ENCODE measurements at places on chromosomes 6 and 20. TPM values are rescaled to one million over a fixed set of nuclear protein-coding genes. Genes with fewer than 3 reads are reported as not detected.

PGBD1 gene
- total RNA-seq = 4.8 TPM

HLA-DMA gene
- total RNA-seq = 6.2 TPM

HNF4A gene
- total RNA-seq = 0.19 TPM

C4B gene
- total RNA-seq = 1.9 TPM

STMN3 gene
- 9.8 TPM for total RNA-seq

GSTA2 gene
- not detected for total RNA-seq

PLN gene
- total RNA-seq = 0.19 TPM

AFG1L gene
- 7.0 TPM for total RNA-seq

IMPG1 gene
- total RNA-seq = not detected

TAP1 gene
- total RNA-seq = 62.0 TPM

CARMIL1 gene
- 15.3 TPM for total RNA-seq

CHRNA4 gene
- not detected for total RNA-seq

NEDD9 gene
- total RNA-seq = 29.5 TPM

HTR1E gene
- total RNA-seq = not detected

BACH2 gene
- under 0.01 TPM for total RNA-seq

NKX2-4 gene
- not detected for total RNA-seq

TBXT gene
- not detected for total RNA-seq

THEMIS gene
- 0.19 TPM for total RNA-seq

CST2 gene
- 6.9 TPM for total RNA-seq

FNDC11 gene
- 0.19 TPM for total RNA-seq

C6orf163 gene
- total RNA-seq = 0.77 TPM

THBS2 gene
- total RNA-seq = 629 TPM

TFAP2D gene
- not detected for total RNA-seq

POU5F1 gene
- 0.38 TPM for total RNA-seq

SNAI1 gene
- 0.56 TPM for total RNA-seq

SNPH gene
- 13.6 TPM for total RNA-seq

BPIFB3 gene
- not detected for total RNA-seq

SMIM28 gene
- not detected for total RNA-seq

C20orf202 gene
- total RNA-seq = not detected

GDAP1L1 gene
- total RNA-seq = not detected

KCNS1 gene
- total RNA-seq = 0.58 TPM

CCN5 gene
- under 0.01 TPM for total RNA-seq

HLA-DQA2 gene
- not detected for total RNA-seq

MEI4 gene
- not detected for total RNA-seq

RPS10 gene
- total RNA-seq = 3,512 TPM

MUC22 gene
- total RNA-seq = not detected

LCA5 gene
- total RNA-seq = 7.9 TPM

TFAP2A gene
- total RNA-seq = not detected

GMEB2 gene
- 8.2 TPM for total RNA-seq

TRERF1 gene
- 2.9 TPM for total RNA-seq

CPXM1 gene
- total RNA-seq = 0.28 TPM

SLC52A3 gene
- not detected for total RNA-seq

FKBP1C gene
- 0.38 TPM for total RNA-seq

CNPY3 gene
- 38.3 TPM for total RNA-seq

PDE7B gene
- 60.0 TPM for total RNA-seq

RWDD1 gene
- 22.3 TPM for total RNA-seq

TRAPPC3L gene
- under 0.01 TPM for total RNA-seq

BCKDHB gene
- 10.1 TPM for total RNA-seq

SERINC3 gene
- 128 TPM for total RNA-seq

PRPH2 gene
- 0.58 TPM for total RNA-seq

SF3B5 gene
- 80.6 TPM for total RNA-seq

HLA-DOA gene
- not detected for total RNA-seq

KIFC1 gene
- 52.1 TPM for total RNA-seq

DLK2 gene
- 0.28 TPM for total RNA-seq

DAAM2 gene
- total RNA-seq = 36.9 TPM

MCHR2 gene
- total RNA-seq = not detected

C6orf141 gene
- not detected for total RNA-seq

PMEPA1 gene
- total RNA-seq = 1.5 TPM

PRR18 gene
- not detected for total RNA-seq

Measured in regular cardiac myocyte (primary cell).